MG63 (cell line): ENCODE measurements at places on chromosomes 2 and 18. TPM values are rescaled to one million over a fixed set of nuclear protein-coding genes. Genes with fewer than 3 reads are reported as not detected.

RAB6C gene
- total RNA-seq, result not detected in 2 replicates

EPHA4 gene
- total RNA-seq, result 3.8 and 5.4 TPM in 2 replicates

IL36G gene
- not detected in 2 replicates for total RNA-seq

SLC14A1 gene
- total RNA-seq, result 35.8 and 40.0 TPM in 2 replicates

WIPF1 gene
- 4.3 and 4.6 TPM in 2 replicates for total RNA-seq

IFIH1 gene
- 3.0 and 3.5 TPM in 2 replicates for total RNA-seq

CRYBA2 gene
- not detected in 2 replicates for total RNA-seq

SALL3 gene
- not detected in 2 replicates for total RNA-seq

NFATC1 gene
- total RNA-seq, result 4.5 and 6.9 TPM in 2 replicates

RESP18 gene
- not detected in 2 replicates for total RNA-seq

GRHL1 gene
- 0.46 TPM in 1 of 2 replicates, not detected in the other for total RNA-seq

ALLC gene
- not detected in 2 replicates for total RNA-seq

HTR2B gene
- total RNA-seq, result not detected in 2 replicates

METTL4 gene
- total RNA-seq, result 6.6 and 10.8 TPM in 2 replicates

C2orf74 gene
- total RNA-seq, result 27.7 and 59.8 TPM in 2 replicates

CFC1 gene
- not detected in 2 replicates for total RNA-seq

POU3F3 gene
- total RNA-seq, result not detected in 2 replicates

ATRAID gene
- total RNA-seq, result 186 and 199 TPM in 2 replicates

GKN1 gene
- not detected in 2 replicates for total RNA-seq

SCN1A gene
- not detected in 2 replicates for total RNA-seq

EDAR gene
- not detected in 2 replicates for total RNA-seq

LONRF2 gene
- 1.4 and 2.0 TPM in 2 replicates for total RNA-seq

AGPS gene
- 31.0 and 43.5 TPM in 2 replicates for total RNA-seq

CYS1 gene
- total RNA-seq, result 1.0 and 2.0 TPM in 2 replicates

ARHGAP15 gene
- not detected in 2 replicates for total RNA-seq

DPYSL5 gene
- not detected in 2 replicates for total RNA-seq

GATA6 gene
- 34.0 and 42.3 TPM in 2 replicates for total RNA-seq

ALPP gene
- not detected in 2 replicates for total RNA-seq

PSMA8 gene
- total RNA-seq, result 0.23 TPM in 1 of 2 replicates, not detected in the other
